SK-N-SH (cell line): ENCODE measurements at places on chromosomes 11 and 22. TPM values are rescaled to one million over a fixed set of nuclear protein-coding genes. Genes with fewer than 3 reads are reported as not detected.

- no peak for DNase-seq
Measured at GRCh38 chr11:78100676-78101472, 21.2 kb upstream of the NDUFC2 start.

GRCh38 chr11:118699506-118700220 lies 20.2 kb upstream of the TREH start:
- DNase-seq = no peak

DNA sequence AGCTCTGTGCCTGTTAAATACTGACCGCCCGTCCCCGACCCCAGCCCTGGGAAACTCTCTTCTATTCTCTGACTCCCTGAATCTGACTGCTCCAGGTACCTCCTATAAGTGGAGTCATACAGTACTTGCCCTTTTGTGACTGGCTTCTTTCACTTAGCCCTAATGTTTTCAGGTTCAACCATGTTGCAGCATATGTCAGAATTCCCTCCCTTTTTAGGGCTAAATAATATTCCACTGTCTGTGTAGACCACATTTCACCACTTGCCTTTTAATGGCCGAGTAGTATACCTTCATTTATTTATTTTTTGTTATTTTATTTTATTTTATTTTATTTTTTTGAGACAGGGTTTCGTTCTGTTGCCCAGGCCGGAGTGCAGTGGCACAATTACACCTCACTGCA lies 100.6 kb downstream of the RPS6KA4 start:
- DNase-seq = no peak

GRCh38 chr22:50136581-50137015 lies 33.9 kb upstream of the PANX2 start:
- DNase-seq = no peak

DNA sequence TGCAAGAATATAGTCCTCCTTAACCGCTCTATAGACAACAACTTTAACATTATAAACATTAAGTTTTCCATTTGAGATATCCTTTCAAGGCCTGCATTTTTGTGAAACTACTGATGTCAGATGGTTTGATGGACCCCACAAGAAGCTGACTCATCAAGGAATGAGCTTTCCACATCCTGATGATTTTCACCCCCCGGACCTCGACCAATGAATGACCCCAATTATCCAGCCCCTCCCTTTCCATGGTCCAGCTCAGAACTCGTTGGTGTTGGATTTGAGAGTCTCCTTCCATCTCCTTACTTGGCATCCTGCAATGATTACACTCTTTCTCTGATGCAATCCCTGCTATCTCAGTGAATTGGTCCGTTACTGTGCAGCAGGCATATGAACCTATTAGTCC lies 31.8 kb upstream of the GUCY1A2 start:
- DNase-seq = no peak

DNA sequence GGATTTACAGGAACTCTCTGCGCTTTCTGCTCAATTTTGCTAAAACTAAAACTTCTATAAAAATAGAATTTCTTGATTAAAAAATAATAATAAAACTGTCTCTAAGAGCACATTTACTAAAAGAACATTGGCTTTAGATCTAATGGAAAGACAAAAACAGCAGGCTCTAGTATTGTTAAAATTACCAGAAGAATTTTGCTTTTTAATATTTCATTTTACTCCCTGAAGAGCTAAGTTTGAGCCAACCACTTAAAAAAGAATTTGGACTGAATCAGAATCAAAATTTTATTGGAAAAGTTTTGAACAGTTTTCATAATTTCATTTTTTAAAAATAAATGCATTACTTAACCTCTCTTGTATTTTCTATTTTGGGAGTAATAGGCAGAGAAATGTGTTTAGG lies 107.3 kb downstream of the BBOX1 start:
- DNase-seq = no peak

DNA sequence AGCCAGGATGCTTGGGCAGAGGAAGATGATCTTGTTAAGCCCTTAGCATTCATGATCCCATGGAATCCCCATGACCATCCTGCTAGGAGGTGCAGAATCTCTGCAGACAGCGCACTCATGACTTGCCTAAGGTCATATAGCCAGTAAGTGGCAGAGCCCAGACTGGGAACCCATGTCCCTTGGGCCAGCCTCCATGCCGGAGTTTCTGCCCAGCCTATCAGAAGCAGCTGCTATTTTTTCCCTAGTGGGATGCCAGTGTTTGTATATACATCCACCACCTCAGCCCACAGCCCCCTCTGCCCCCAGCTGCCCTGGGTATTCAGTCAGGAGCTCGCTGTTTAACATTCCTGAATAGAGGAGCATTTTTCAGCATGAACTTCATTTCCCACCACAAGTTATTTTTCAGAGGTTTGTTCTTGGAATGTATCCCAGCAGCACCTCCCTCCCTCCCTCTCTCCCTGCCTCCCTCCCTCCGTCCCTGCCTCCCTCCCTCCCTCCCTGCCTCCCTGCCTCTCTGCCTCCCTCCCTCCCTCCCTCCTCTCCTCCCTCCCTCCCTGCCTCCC lies 34.4 kb upstream of the SUSD2 start:
- DNase-seq = peak; percentile 75

CHRM4 gene
- 0.13 and 0.26 TPM in 2 replicates for polyA plus RNA-seq

LMNTD2 gene
- polyA plus RNA-seq = 2.4 and 2.6 TPM in 2 replicates

OR4A47 gene
- polyA plus RNA-seq = not detected in 2 replicates
